ENCODE measurements at places on chromosomes 16 and 17.
A peak's percentile ranks its signal among the peaks of the same experiment; 100 is the strongest.

DNA sequence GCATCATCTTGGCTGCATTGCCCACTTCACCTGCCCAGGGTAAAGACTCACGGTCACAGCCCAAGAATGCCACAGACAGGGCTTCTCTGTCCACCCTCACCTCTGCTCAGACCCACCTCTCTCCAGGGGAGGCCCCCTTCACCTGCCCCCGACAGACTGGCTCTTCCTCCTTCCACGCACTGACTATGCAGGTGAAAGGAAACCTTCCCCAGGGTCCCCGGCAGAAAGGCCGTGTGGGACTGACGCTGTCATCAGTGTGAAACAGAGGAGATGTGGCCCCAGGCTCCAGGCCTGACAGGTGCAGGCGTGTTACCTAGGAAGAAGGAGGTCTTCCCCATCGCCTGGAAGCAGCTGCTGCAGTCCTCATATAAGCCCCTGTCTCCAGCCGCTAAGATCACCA is 9.3 kb upstream of the ROGDI start:
- DNase-seq: no peak

DNA sequence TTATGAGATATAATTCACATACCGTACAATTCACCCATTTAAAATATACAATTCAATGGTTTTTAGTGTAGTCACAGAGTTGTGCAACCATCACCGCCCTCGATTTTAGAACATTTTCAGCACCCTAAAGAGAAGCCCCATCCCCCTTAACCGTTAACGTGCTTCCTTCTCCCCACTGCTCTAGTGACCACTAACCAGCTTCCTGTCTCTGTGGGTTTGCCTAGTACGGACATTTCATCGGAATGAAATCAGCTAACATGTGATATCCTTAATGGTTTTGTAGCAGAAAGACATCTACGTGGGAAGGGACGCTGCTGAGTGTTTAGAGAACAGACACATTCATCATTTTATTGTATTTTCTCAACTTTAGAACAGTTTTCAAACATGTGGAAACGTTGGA is 80.8 kb upstream of the HSBP1 start:
- DNase-seq: no peak

- no peak for DNase-seq
Observed at GRCh38 chr17:19242323-19242722, 5.2 kb downstream of the EPN2 start.

GRCh38 chr17:56676810-56677209 is 83.3 kb downstream of the NOG start:
- DNase-seq: no peak

DNA sequence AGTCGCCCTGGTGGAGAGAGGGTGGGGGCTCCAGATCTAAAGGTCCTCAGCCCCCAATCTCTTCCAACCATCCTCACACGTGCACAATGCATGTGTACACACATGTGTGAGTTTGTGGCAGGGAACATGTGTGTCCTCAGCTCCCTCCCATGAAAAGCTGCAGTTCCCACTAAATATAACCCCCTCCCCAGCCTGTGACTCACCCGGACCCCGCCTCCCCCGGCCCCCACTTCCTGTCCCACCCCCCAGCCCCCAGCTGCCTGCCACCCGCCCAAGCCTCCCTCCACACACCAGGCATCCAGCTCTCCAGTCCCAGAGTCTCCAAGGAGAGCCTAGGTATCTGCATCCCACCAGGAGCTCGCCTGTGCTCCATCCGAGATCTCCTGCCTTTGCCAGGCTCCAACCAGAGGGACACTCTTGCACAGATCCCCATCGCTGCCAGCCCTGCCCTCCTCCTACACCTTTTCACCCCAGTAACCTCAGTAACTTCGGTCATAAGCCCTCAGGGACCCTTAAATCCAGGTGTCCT is 3.9 kb downstream of the DLG4 start:
- peak; percentile 26 for DNase-seq

DNA sequence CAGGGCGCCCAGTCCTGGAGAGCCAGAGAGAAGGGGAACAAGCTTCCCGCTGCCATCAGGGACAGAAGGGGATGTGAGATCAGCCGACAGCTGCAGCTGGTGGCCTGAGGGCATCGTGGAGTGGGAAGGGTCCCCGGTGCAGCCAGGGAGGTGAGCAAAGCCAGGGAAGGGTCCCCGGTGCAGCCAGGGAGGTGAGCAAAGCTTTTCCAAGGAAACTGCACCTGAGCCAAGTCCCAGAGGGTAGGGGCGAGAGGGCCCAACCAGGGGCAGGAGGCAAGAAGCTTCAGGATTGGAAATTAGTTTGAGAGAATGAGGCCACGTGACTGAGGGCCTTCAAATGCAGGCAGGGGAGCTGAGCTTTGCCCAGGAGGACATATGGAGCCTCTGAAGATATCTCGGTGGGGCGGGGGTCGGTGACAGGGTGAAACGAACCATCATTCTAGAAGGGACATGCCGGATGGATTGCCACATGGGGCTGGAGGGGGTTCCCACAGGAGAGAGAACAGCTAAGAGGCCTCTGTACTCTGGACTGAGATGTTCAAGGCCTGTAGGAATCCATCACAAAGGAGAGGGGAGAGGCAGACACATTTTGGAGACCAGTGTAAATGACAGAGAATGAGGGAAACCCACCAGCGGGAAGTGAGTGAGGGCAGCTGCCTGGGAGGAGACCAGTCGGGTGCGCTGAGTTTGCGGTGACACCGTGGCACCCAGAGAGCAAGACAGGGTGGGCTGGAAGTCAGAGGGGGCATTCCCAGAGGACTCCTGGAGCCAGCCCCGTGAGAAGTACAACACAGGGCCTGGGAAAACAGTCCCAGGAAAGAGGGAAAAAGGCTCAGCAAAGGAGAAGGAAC is 31.4 kb upstream of the RPH3AL start:
- no peak for DNase-seq

DNA sequence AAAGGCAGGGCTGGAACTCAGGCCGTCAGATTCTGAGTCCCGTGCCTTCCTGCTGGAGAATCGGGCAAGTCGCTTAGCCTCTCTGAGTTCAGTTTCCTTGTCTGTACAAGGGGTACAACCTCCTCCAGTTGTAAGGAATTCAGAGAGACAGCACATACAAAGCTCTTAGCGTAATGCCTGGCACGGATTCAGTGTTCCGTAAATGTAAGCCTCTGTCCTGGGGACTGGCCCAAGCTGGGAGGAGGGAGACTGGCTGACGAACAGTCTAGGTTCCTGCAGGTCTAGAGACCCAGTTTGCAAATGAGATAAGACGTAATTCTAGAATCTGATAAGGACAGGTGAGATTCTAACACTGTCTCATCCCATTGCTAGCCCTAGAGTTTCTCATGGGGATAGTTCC is 9.9 kb downstream of the METTL22 start:
- DNase-seq: no peak

DNA sequence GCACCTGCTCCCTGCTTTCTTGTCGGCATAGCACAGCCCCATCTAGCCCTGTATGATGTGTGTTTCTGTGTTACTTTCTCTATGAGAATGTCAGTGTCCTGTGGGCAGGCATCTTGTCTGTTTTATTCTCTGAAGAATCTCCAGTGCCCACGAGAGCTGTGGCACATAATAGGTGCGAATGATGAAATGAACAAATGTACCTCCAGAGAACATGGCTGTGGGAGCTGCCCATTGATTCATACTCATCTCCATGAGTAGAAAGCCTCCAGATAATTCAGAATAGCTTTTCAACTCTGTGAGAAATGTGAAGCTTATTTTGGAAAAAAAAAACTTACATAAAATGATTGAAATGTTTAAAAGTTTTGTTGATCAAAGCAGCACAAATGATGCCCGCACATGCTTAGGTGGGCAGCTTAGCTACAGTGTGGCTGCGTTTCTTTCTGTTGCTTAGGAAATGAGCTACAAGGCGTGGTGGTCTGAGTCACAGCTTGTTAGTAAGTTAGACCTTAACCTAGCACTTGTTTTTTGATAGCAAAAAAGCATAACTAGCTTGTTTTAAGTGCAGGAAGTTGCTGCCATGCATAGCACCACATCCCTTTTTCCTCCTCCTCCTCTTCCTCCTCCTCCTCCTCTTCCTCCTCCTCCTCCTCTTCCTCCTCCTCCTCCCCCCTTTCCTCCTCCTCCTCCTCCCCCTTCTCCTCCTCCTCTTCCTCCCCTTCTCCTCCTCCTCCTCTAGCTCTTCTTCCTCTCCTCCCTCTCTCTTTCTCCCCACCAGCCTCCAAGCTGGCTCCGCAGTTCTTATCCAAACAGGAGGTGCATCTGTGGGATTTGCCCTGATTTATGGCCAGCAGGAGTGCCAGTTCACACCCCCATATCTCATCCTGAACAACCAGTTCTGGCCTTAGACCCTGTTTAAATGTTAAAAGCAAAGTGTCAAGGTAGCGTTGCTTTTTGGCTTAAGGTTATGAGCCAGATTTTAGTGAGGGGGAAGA is 221.5 kb downstream of the IRF8 start:
- no peak for DNase-seq

DNA sequence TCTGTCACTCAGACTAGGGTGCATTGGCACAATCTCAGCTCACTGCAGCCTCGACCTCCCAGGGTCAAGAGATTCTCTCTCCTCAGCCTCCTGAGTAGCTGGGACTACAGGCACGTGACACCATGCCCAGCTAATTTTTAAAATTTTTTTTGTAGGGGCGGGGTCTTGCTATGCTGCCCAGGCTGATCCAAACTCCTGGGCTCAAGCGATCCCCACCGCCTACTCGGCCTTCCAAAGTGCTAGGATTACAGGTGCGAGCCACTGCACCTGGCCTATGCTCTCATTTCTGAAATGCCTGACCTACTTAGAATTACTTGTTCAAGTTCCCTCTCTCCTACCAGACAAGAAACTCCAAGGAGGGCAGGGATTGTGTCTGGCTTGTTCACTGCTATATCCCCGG is 5.1 kb upstream of the GP2 start:
- DNase-seq: no peak

- DNase-seq: peak; percentile 78
Observed at GRCh38 chr17:45431531-45432404, 902 bp downstream of the ARHGAP27 start.

DNA sequence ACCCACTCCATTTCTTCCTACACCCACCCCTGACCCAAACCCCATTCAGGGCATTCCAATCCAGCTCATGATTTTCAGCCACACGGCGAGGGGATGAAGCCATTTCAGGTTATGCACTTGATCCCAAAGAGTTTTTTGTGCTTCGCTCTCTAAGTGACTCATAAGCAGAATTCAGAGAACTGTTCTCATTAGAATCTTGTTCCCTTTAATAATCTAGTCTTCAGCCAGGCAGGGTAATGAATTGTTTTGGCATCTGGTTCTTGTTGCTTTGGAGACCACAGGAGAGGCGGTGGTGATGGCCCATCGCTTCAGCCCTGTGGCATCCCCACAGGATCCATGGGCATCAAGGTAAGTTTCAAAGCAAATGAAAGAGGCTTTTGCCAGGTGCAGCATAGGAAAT is 4.8 kb upstream of the KRT31 start:
- no peak for DNase-seq

- DNase-seq: no peak
Observed at GRCh38 chr17:51015145-51015558, 105.5 kb downstream of the SPAG9 start.

GRCh38 chr17:78512976-78513375 is 64.2 kb downstream of the DNAH17 start:
- no peak for DNase-seq

DNA sequence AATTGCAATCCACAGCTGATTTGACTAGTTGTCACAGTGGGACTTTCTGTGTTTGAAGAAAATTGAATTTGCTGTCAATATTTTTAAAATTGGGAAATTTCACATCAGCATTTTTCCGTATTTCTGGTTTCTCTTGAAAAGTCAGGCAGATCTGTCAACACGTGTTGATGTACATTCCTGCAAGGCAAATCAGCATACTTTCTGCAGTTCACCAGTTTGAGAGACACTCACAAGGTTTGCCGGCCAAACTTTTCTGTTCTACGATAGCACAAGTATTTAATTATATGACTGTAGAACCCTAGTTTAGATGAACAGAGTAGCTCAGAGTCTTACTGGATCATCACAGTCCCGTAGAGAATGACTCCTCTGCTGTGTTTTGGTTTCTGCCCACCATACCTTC is 102.0 kb downstream of the ADAMTS18 start:
- no peak for DNase-seq

- no peak for DNase-seq
Observed at GRCh38 chr17:72604518-72604917, 483.7 kb downstream of the SOX9 start.

DNA sequence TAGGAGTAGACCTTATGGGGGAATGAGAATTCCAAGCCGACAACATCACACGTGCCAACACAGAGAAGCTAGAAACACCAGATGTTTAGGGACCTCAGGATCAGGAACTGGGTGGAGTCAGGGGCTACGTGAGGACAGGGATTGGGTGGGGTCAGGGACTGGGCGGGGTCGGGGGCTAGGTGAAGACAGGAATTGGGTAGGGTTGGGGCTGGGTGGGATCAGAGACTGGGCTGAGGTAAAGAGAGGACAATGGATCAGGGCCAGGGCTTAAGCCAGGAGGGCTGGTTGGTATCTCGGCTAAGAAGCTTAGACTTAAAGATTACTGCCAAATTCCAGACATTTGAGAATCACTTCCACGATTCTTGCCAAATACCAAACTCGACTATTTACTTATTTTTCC is 11.6 kb downstream of the TEKT5 start:
- no peak for DNase-seq

- no peak for DNase-seq
Observed at GRCh38 chr16:23757937-23758619, 3.3 kb downstream of the CHP2 start.

- DNase-seq: peak; percentile 11
Observed at GRCh38 chr16:56847173-56847910, 17.7 kb upstream of the SLC12A3 start.

DNA sequence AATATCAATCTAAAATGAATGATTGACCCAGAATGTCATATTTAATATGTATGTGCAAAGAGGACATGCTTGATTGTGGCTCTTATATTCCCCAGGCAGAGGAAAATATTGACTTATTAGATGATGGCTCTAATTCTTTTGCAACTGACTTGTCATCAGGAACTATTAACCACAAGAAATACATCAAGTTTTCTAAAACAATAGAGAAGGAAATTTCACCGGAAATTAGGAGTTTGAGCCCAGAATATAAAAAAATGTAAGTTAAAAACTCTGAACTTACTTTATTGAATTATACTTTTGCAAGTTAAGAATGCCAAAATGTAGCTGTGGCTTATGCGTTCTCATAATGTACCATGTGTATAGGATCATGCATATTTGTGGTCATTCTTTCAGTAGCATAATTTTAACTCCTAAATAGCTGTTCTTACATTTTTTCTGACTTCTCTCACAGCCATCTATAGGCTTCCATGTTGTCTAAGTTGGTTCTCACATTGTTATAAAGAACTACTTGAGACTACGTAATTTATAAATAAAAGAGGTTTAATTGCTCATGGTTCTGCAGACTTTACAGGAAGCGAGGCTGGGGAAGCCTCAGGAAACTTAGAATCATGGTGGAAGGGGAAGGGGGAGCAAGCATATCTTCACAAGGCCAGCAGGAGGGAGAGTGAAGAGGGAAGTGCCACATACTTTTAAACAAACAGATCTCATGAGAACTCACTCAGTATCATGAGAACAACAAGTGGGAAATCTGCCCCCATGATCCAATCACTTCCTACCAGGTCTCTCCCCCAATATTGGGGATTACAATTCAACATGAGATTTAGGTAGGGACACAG is 11.6 kb downstream of the EFCAB13 start:
- no peak for DNase-seq

All from CD4-positive, alpha-beta T cell treated with Interleukin-12 subunit alpha and Interleukin-12 subunit beta, for 1 hour (primary cell).